ENCODE measurements at places on chromosomes 11 and 22. TPM values are rescaled to one million over a fixed set of nuclear protein-coding genes. Genes with fewer than 3 reads are reported as not detected.
A peak's percentile ranks its signal among the peaks of the same experiment; 100 is the strongest.

GRCh38 chr11:27253224-27253623, 109.8 kb downstream of the CCDC34 start:
- DNase-seq: no peak

DNA sequence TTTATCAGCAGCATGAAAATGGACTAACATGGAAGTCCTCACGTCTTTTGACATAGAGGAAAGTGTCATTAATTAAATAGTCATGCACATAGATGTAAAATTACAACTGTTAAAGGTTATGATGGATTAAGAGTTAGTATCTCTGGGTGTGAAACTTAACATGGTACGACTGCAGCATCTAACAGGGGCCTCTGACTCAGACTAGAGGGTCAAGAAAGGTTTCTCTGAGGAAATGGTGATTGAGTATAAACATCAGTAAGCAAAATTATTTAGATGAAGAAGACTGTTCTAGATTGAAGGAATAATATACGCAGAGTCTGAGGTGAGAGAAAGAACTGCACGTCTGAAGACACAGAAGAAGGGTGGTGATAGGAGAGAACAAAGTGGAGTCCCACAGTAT, 42.1 kb upstream of the GAB2 start:
- no peak for DNase-seq

- no peak for DNase-seq
Measured at GRCh38 chr22:46813816-46814597, 51.6 kb downstream of the TBC1D22A start.

DNA sequence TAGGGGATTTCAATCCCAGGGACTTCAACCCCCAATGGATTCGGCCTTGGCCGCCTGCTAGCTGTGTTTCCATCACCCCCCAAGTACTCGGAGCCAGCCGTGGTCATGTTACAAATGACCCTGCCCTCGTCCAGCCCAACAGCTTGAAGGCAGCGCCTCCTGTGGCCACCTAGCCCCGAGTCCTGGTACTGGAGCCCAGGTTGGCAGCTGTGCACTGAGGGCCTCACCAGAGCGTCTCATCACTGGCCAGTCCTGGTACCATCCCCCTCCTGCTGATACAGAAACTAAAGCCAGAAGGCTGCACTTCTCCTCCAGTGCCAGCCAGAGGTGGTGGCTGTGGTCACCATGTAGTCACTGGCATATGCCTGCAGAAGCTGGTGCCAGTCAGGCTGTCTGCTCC, 44.9 kb upstream of the FADD start:
- DNase-seq: peak; percentile 94

DNA sequence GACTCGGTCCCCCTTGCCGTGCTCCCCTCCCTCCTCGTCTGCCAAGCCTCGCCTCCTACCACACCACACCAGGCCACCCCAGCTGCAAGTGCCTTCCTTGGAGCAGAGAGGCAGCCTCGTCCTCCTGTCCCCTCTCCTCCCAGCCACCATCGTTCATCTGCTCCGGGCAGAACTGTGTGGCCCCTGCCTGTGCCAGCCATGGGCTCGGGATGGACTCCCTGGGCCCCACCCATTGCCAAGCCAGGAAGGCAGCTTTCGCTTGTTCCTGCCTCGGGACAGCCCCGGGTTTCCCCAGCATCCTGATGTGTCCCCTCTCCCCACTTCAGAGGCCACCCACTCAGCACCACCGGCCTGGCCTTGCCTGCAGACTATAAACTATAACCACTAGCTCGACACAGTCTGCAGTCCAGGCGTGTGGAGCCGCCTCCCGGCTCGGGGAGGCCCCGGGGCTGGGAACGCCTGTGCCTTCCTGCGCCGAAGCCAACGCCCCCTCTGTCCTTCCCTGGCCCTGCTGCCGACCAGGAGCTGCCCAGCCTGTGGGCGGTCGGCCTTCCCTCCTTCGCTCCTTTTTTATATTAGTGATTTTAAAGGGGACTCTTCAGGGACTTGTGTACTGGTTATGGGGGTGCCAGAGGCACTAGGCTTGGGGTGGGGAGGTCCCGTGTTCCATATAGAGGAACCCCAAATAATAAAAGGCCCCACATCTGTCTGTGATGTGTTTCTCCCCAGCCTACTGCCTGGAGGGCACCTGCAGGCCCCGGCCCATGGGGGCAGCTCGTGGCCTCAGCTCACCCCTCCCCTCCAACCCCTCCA, 29.8 kb downstream of the CAPN1 start:
- peak; percentile 68 for DNase-seq

GRCh38 chr22:18093661-18094060, 15.9 kb downstream of the PEX26 start:
- no peak for DNase-seq

- DNase-seq: peak; percentile 98
Measured at GRCh38 chr22:50544078-50544745, 1.5 kb upstream of the KLHDC7B start.

- DNase-seq: no peak
Measured at GRCh38 chr22:46758121-46758520, 4.3 kb upstream of the TBC1D22A start.

- no peak for DNase-seq
Measured at GRCh38 chr11:68715456-68716122, 31.2 kb downstream of the GAL start.

- DNase-seq: no peak
Measured at GRCh38 chr11:108302121-108302785, 79.4 kb downstream of the ATM start.

- peak; percentile 93 for DNase-seq
Measured at GRCh38 chr11:11396301-11397035, 43.4 kb upstream of the CSNK2A3 start.

DNA sequence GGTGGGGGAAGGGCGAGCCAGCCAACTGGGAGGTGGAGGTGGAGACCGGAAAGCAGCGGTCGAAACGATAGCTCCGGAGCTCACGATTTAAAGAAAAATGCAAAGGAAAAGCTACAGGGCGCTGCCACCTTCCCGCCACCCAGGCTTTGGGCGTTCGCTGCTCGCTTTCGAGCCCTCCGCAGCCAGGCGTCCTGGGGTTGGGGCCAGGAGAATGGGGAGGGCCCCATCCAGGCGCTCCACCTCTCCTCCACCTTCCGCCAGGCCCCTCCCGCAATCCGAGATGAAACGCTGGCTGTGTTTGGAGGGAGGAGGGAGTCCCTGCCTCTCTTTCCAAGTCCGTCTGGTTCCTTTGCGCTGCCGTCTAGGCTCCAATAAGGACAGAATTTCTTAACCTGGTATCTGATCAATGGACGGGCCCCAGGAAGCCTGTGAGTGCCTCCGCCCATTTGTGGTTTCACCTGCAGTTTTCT, 483 bp upstream of the ABTB2 start:
- no peak for DNase-seq

DNA sequence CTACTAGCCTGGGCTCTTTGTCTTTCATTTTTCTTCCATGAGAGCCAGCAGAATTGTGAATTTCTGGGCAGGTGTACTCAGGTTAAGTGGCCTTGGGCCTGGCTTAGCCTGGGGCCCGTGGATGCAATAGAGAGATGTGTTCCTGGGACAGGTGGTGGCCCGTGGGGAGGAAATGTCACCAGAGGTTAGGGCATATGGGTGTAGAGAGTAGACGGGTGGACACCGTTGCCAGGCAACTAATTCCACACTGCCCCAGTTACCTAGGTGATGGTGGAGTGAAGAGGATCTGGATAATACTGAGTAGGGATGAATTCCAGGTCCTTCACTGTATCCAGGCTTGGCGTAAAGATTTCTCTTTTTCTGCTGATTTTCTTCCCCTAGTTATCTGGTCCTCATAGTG, 175.0 kb downstream of the INSC start:
- no peak for DNase-seq

DNA sequence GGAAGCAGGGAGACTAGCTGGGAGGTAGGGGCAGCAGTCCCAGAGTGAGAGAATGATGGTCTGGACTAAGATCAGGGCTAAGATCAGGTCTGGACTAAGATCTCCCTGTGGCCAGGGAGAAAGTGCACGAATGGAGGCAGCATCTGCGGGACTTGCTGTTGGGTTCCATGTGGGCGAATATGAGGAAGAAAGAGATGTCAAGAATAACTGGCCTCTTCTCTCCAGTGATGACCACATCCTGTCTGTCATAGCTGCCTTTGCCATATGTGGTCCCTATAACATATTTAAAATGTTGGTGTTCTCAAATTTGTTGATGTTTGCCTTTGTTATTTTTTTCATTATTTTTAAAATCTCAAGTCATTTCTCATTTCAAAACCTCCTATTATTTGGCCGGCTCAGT, 27.4 kb upstream of the CXCR5 start:
- DNase-seq: no peak

DNA sequence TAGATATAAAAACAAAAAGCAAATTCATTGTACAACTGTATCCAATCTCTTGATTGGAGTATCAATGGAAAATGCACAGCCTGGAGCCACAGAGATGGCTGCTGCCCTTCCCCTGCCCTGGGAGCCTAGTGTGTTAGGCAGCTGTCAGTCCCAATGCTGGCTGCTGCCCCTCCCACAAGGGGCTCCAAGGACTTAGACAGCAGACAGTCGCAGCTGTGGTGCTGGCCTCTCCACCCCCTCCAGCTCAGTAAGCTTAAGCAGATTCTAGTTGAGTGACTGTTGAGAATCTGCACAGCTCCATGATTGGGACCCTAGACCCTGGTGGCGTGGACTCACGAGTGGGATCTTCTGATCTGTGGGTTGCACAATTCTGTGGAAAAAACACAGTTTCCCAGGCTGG, 1511.2 kb downstream of the FAM181B start:
- DNase-seq: no peak

GRCh38 chr11:64518928-64519327, 72.1 kb upstream of the SLC22A12 start:
- no peak for DNase-seq

DNA sequence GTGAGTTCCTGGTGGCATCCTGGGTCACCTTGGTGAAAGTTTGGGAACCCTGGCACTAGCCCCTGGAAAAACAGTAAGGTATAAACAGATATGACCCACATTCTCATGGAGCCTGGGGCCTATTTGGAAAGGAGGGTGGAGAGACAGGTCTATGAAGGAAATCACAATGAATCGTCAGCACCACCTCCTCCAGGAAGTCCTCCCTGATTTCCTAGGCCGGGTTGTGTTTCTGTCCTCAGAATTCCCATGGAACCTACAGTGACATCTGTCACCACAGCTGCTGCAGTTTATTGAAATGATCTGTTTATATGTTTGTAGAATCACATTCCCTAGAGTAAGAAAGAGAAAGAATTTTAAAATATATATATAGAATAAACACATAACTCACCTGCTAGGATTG, 71.8 kb upstream of the ASPHD2 start:
- no peak for DNase-seq

- DNase-seq: peak; percentile 97
Measured at GRCh38 chr22:39205344-39206021, 39.3 kb downstream of the PDGFB start.

- DNase-seq: peak; percentile 1
Measured at GRCh38 chr22:41365425-41365824, 16.3 kb upstream of the TEF start.

DNA sequence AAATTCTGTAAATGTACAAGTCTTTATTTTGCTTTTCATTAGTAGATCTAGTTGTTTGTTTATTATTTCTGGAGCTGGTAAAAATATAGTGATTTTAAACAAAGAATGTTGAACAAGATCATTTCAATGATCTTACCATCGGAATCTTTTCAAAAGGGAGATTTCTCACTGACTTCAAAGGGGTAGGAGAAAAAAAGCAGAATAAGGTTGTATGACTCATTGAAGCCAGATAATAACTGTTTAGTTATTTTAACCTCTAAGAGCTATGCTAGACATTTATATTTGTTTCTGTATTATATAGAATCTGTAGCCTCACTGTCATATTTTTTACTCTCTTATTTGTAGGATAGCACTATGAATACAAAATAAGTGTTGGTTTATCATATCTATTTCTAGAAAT, 8.1 kb upstream of the PDE3B start:
- DNase-seq: no peak

DNA sequence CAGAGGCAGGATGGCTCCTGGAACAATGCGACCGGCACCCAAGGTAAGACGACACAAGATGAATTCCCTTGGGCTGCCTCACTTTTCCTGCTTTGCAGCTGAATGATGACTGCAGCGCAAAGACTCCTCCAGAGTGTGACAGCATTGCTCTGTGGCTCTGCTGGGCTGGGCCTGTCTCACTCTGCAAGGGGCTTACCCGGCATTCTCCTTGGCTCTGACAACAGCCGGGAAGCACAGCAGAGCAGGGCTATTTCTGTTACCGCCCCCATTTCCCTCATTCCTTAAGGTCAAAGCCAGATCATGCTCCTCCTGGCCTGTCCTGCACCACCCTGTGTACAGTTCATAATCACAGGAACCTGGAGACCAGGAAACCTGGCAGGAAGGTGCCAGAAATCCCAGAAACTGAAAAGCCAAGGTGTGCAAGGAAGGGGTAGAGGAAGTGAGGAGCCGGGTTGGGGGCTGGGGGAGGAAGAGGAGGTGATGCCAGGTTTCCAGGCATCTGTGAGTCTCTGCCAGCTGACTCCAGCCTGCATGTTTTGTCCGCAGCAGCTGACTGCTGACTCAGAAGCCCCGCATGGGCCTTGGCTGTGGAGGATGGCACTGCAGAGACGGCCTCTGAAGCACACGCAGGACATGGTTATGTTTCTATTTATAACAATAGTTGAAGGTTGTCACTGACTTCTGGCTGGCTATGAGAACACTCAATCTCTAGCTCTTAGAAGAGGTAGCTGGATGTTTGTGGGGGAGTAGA, 113.6 kb downstream of the MICAL3 start:
- peak; percentile 94 for DNase-seq

DNA sequence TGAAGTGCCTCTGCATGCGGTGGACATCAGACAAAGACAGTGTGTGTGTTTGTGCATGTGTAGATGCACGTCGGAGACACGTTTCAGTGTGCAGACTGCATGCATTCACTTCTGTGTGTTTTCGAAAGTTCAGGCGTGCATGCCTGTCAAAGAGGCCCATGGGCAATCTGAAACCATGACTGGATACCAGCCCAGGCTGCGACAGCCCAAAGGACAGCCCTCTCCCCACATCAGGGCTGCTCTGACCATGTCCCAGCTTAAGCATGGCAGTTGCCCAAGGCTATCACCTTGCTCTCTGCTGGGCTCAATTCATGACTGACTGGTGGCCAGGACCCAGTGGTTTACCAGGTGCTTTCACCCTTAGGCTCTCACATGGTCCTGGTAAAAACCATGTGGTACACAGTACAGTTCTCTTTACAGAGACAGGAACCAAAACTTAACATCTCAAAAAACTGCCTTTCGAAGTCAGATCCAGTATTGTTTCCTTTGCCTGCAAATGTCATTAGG, 423.7 kb upstream of the CADM1 start:
- DNase-seq: no peak

The MMP1 gene
- total RNA-seq: 0.72 TPM

The NXPE1 gene
- total RNA-seq: not detected

The DEFB131B gene
- total RNA-seq: not detected

The SOX6 gene
- 3.2 TPM for total RNA-seq

The LMO2 gene
- 2.1 TPM for total RNA-seq

The CCDC87 gene
- total RNA-seq: 1.1 TPM

The PSMA1 gene
- total RNA-seq: 107 TPM

The NAP1L4 gene
- 87.8 TPM for total RNA-seq

The TPBGL gene
- not detected for total RNA-seq

The SHISA8 gene
- total RNA-seq: not detected

The GGT5 gene
- 7.2 TPM for total RNA-seq

The TRIM49C gene
- total RNA-seq: not detected

The C11orf16 gene
- total RNA-seq: not detected

The CABP7 gene
- total RNA-seq: not detected
